ENCODE measurements at places on chromosomes 4 and X.

GRCh38 chr4:146428298-146428697 lies 93.4 kb downstream of the SLC10A7 start:
- DNase-seq, result no peak

DNA sequence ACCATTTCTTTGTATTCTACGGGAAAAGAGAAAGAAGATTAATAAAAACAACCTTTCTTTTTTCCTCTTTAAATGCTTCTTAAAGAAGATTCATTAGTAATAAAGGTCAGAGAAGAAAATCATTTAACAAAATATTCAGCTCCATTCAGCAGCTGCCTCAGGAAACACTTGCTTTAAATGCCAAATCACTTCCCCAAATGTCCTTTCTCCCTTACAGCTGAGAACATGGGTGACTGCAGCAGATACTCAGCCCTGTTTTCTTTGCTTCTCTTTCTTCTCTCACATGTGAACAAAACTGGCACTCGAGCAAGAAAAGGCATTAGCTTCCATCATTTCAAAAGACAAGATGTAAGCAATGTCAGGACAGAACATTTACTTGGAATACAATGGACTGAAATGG lies 120.2 kb downstream of the INPP4B start:
- no peak for DNase-seq

GRCh38 chr4:185644408-185644807 lies 109.1 kb upstream of the PDLIM3 start:
- DNase-seq, result no peak

DNA sequence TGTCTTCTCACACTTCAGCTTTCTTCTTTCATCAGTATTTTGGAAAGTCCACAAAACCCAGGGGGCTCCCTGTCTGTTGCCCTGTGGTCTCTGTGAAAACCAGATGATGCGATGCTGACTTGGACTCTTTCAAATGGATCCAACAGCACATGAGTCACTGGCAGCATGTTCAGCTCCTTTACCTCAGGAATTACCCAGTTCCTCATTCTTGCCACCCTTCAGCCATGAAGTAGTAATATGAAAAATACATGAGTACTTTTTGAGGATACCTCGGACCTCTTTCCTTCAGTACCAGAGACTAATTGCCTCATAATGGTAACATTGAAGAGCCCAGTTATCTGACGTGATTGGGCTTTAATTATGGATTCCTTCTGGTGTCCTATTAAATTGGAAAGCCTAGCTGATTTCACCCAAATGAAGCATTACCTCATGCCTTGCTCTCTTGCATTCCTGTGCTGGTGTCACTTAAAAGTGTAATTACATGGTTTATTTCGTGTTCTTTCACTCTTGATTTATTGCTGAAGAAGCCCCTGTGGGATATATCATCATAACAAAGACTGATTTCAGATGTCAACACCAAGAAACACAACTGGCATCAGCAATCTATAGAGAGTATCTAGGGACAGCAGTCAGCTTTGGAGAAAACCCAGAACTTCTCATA lies 63.4 kb downstream of the NFKB1 start:
- peak; percentile 87 for DNase-seq

- DNase-seq, result peak; percentile 12
These were observed 4.2 kb downstream of the PAK3 start for GRCh38 chrX:111100191-111100590.

GRCh38 chrX:12997906-12998687 lies 23.2 kb downstream of the TMSB4X start:
- no peak for DNase-seq

DNA sequence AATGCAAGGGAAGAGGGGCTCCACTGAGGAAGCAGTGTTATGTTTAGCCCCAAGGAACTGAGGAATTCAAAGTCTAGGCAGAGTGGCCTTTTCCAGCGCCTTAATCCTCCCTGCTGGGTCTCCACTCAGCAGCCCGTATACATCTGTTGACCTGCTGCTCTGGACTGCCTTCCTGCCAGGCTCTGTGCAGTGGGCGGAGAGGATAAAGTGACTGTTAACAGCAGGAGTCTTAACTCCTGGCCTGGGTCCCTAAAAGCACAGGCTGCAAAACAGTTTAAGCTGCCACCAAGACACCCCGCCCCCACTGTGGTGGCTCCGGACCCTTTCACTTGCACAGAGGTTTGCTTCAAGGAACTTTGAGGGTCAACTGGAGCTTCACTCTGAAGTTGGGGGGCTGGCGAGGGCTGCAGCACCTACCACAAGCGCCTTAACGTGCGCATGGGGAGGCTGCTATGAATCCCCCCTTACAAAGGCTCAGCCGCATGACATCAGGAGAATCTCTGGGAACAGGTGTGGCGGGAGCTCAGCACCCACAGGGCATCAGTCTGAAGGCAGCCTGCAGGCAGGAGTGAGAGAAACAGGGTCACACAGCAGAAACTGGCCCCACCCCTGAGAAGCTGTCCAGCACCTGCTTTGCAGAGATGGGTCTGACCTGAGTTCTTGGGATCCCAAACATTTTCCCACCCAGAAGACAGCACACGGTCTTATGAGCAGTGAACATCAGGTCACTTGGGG lies 358.2 kb upstream of the GATB start:
- no peak for DNase-seq

DNA sequence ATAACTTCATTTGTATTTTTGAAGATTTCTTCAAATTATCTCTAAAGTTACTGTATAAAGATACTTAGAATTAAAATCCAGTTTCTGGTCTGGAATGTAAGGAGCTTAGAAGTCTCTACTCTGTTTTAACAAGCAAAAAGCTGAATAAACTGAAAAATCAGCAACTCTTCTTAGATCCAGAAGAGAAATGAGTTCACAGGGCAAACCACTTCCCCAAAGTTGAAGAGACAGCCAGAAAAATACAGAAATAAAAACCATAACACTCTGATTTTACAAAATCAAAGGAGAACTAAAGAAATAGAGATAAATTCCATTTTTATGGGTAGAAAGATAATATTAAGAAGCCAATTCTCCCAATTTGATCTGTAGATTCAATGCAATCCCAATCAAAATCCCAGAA lies 1166.8 kb downstream of the ADGRL3 start:
- DNase-seq, result no peak

DNA sequence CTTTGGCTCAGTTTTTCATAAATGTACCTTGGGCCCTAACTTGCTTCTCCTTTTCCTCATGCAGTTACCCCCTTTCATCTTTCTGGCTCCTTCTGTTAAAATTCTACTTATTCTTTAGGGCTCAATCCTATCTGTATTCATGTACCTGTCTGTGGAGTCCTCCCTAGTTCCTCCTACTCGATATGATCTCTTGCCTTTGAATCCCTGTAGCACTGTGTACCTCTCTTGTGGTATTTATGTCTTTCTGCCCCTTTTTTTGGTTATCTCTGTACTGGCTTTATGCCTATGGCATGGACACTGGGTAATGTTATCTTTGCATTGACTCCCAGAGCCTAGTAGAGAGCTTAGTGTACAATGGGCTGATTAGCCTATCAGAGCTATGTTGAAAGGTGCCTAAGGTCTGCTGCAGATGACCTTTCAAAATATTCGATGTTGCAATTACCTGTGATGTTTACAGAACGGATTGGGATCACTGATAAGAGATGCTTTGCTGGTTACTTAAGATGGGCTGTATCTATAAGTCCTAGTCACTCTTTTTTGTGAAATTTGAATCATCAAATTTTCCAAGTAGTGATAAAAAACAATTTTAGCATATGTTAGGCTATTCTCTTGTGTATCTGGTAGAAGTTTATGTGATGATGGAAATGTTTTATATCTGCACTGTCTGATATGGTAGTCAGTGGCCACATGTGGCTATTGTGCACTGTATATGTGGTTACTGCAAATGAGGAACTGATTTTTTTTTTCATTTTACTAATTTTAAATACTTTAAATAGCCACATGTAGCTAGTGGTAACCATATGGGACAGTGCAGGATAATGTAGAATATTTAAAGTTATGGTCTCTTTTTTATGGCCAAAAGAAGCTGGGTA lies 33.5 kb downstream of the TMEM164 start:
- no peak for DNase-seq

DNA sequence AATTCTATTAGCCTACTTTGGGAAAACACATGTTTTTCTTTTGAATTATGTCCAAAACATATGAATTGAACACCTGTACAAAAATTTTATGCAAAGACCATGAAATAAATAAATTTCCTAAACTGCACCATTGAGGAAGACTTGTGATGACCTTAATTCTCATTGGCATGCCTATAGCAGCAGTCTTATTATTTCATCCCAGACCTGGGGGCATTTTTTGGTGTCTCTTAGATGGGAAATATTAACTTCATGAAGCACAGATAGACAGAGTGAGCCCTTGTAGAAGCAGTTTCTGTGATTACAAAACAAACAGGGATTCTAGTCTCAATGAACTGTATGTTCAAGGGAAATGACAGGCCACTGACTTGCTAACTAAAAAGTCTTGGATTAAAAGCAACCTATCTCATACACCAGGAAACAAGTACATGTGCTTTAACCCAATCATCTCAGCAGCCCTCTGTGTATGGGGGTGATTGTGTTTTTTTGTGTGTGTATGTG lies 32.0 kb upstream of the HPGD start:
- DNase-seq, result no peak
